NCI-H1048 (cell line): ENCODE measurements at places on chromosomes 5 and 9.

- DNase-seq: no peak
Measured at GRCh38 chr5:96121364-96121763, 159.7 kb upstream of the ELL2 start.

GRCh38 chr5:152623951-152624350 lies 218.9 kb upstream of the NMUR2 start:
- DNase-seq: no peak

- DNase-seq: no peak
Measured at GRCh38 chr5:138972230-138972629, 97.1 kb upstream of the LRRTM2 start.

DNA sequence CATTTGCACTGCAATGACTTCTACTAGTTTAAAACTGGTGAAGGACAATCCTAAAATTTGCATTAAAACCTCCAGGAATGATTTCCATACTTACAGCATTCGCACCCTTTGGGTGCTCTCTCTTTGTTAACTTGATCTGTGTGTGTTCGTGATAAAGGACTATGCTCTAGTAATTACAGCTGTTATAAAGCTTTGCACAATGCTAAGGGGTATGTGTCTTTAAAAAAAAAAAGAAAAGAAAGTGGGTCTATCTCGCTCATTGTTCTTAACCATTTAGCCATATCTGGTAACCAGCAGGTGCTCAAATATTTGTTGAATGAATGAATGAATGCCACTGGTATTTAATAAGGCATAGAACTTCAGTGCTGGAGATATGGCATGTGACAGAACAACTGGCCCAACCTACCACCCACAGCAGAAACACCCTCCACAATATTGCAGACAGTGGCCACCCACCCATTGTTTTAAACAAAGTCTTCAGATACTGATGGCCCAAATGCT lies 8.7 kb downstream of the TRIM36 start:
- DNase-seq: no peak

GRCh38 chr5:33829430-33829829 lies 62.4 kb downstream of the ADAMTS12 start:
- DNase-seq: no peak

- DNase-seq: no peak
Measured at GRCh38 chr5:38101897-38102296, 156.5 kb upstream of the EGFLAM start.

DNA sequence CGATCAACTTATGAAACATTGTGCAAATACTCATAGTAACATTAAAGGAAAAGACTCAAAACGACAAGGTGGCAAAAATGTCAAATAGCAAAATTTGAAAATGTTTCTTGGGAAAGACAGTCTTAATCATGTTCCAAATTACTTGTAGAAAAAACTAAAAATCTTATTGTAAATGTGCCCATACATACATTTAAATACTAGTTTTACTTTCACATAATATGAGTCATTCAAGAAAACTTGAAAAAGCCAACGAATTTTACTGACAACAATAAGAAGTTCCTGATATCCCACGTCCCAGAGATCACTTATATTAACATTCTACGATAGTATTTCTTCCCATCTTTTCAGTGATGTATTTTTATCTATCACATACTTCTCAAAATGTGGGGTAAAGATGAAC lies 13.7 kb downstream of the MLLT3 start:
- DNase-seq: no peak

- no peak for DNase-seq
Measured at GRCh38 chr5:81023261-81023970, 63.3 kb downstream of the RASGRF2 start.

- DNase-seq: no peak
Measured at GRCh38 chr5:153903321-153903720, 135.4 kb downstream of the FAM114A2 start.

DNA sequence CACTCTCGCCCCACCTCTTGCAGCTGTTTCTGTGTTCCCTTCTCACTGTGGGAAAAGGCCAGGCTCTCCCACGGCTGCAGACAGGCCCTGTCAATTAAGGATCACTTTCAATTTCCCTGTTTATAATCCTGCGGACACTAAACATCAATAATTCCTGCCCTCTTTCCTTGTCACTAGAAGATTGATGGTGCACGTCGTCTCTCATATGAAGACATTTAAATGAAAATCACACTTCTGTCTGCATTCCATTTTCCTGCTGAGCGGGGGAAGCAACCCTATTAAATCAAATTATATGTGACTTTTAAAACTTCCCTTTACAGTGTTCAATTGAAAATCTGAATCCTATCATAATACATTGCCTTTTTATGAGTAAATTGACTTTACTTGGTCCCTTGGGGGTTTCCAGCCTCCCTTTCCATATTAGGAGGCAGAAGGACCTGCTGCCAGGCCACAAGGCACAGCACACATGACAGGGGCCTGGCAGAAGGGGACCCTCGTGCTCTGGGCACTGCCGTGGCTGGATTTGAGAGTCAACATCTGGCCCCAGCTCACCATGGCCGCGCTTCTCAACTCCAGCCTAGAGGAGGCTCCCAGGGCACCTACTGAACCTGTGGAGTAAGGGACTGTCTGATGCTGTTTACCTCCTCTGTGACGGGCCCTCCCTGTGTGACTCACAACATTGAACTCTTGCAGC lies 311.0 kb upstream of the IRX4 start:
- DNase-seq: no peak

DNA sequence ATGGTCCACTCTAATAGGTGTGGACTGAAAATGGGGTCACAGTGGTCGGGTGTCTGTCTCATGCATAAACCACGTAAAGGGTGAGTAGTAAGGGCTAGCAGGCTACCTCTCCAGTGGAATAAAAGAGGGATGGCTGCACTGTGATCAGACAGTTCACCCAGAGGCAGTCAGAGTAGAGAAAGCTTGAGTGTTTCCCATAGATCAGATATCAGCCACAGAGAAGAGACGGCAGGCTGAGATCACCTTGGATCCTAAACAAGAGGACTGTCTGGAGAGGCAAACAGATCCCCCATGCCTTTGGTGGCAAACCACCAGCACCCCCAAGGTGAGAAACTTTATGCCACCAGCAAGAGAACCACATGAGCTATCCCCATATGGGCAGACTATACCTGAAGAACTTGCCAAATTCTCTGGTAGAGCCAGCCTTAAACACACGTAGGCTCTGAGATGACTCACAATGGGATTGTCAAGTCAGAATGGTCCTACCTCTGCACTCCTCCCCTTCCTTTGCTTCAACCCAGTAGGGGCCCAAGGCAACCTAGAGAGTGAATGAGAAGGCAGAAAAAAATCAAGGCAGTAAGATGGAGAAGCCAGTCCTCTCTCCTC lies 205.2 kb upstream of the MAP3K1 start:
- no peak for DNase-seq

DNA sequence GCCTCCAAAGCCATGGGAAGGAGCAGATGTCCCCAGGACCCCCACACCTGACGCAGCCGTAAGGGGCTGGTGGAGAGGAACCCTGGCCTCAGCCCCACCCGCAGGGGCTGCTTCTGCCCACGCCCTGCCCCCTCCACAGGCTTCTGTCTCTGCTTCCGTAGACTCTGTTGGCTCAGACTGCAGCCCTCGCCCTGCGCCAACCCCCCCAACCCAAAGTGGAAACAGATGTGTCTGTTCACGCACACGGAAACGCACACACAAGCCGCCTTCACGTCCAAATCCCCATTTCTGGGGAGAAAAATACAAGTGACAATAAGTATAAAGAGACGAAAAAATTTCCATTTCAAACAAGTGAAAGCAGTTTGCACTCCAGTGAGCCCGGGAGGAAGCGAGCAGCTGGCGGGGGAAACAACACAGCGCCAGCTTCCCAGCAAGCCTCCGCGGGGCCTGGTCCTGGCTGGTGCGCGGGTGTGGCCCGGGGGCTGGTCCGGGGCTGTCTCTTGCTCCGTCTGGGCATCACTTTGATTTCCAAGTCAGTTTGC lies 32.6 kb upstream of the RXRA start:
- no peak for DNase-seq

- no peak for DNase-seq
Measured at GRCh38 chr5:131270809-131271208, 7.0 kb downstream of the CDC42SE2 start.

GRCh38 chr9:135380311-135380960 lies 99.1 kb upstream of the PPP1R26 start:
- no peak for DNase-seq

DNA sequence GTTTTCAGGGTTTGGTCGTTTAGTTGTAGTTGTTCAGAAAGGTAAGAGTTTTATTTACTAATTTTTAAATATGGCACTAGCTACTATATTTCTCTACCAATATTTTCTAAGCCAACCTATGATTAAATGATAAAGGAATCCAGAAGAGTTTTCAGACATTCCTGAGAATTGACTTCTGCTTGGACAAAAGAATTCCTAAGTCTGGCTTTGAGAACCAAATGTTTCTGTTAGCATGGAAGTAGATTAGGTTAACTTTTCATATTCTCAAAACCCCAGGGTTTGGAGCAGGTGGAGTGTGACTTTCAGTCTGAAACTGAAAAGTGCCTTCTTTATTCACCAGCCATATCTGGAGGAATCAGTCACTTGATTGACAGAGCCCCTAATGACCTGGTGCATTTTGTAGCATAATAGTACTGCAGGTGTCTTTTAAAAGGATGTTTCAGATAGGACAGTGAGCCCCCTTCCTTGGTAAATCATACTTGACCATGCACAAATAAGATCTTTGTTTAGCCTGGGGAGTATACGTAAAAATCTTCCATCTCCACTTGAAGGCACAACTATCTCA lies 457.0 kb upstream of the ZNF462 start:
- no peak for DNase-seq

- no peak for DNase-seq
Measured at GRCh38 chr5:96509721-96510350, 76.8 kb upstream of the PCSK1 start.

GRCh38 chr5:140480310-140481014 lies 67.0 kb upstream of the EIF4EBP3 start:
- no peak for DNase-seq

DNA sequence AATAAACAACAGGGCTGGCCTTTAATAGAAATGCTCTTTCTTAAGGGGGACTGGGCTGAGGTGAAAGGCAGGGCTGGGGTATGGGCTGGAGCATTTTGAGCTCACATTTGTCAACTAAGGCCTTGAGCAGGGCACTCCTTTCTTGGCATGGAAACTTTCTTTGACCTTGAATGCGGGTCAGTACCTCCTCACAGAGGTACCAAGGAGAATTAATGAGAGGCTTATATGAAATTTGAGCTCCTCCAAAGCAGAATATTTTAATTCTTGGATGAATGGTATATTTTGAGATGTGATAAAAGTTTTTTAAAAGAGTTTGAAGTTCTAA lies 3.1 kb downstream of the CYSTM1 start:
- DNase-seq: no peak

GRCh38 chr5:14153932-14154731 lies 11.0 kb downstream of the TRIO start:
- no peak for DNase-seq

GRCh38 chr5:135671052-135671705 lies 92.4 kb upstream of the CXCL14 start:
- DNase-seq: no peak

DNA sequence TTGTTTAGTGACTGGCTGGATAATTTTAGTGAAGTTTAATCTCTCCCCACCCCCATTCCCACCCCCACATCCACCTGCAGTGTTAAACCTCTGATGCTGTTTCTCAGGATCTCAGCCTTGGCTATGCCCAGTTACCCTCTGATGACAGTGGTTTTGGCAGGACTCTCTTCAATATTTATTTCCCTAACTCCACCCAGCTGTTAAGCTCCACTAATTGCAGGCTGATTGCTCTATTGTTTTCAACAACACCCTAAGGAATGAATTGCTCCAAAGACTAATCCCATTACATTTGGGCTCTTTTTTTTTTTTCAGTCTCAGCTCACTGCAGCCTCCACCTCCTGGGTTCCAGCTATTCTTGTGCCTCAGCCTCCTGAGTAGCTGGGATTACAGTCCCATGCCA lies 46.3 kb downstream of the PHAX start:
- DNase-seq: no peak

DNA sequence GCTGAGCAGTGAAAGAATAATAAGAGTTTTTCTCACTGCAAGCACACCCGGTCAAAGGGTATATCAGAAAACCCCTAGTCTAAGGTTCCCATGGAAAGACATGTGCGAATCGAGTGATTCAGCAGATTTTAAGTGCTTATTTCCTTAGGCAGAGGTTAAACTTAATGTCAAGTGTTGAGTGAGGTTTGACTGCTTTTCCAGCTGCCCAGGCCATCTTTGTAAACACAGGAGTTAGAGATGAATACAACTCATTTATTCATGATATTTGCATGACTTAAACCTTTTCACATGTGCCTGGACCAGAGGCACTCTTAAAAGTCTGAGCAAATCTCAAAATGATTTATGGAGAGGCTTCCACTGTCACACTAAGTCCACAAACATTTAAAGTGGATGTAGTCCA lies 137.8 kb upstream of the RGMB start:
- DNase-seq: no peak

DNA sequence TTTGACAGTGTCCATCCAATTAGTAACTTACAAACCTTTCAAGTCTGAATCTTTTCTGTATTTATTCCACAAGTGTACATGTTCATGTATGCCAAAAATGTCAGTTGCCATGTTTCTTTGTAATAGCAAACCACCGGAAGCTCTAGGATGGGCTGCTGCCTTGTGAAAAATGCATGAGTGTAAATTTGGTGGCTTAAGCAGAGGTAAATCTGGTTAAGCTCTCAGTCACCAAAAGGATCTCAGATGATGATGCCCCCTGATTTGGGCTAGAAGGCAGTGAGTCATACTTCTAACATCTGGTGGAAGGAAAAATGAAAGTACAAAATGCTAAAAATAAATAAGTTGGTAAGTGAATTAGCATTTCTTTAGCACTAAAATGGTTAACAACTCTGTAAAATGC lies 567.5 kb downstream of the ELAVL2 start:
- DNase-seq: no peak

- peak; percentile 11 for DNase-seq
Measured at GRCh38 chr5:129771058-129771838, 23.4 kb downstream of the MINAR2 start.

DNA sequence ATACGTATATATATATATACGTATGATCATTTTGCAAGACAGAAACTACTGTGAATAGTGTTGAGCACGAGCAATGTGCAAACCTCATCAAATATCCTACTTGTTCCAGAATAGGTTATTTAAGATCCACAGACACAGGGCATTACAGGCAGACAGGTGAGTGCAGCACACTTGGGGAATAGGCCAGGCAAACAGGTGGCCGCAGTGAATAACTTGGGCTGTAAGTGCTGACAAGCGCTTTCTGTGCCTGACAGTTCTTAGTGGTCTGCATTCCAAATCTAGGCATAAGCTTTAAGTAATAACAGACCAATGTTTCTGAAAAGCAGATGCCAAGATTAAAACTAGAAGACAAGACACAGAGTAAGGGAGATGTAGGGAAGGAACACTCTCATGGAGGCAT lies 77.9 kb downstream of the LHFPL2 start:
- no peak for DNase-seq

GRCh38 chr9:121232251-121232650 lies 30.6 kb upstream of the RAB14 start:
- no peak for DNase-seq

- DNase-seq: no peak
Measured at GRCh38 chr9:90167914-90168313, 474.7 kb downstream of the DIRAS2 start.

- DNase-seq: no peak
Measured at GRCh38 chr9:133637451-133638055, 1.4 kb downstream of the DBH start.

GRCh38 chr5:177023303-177023664 lies 788 bp downstream of the ZNF346 start:
- DNase-seq: no peak
